ENCODE measurements at places on chromosomes 13 and 19.

DNA sequence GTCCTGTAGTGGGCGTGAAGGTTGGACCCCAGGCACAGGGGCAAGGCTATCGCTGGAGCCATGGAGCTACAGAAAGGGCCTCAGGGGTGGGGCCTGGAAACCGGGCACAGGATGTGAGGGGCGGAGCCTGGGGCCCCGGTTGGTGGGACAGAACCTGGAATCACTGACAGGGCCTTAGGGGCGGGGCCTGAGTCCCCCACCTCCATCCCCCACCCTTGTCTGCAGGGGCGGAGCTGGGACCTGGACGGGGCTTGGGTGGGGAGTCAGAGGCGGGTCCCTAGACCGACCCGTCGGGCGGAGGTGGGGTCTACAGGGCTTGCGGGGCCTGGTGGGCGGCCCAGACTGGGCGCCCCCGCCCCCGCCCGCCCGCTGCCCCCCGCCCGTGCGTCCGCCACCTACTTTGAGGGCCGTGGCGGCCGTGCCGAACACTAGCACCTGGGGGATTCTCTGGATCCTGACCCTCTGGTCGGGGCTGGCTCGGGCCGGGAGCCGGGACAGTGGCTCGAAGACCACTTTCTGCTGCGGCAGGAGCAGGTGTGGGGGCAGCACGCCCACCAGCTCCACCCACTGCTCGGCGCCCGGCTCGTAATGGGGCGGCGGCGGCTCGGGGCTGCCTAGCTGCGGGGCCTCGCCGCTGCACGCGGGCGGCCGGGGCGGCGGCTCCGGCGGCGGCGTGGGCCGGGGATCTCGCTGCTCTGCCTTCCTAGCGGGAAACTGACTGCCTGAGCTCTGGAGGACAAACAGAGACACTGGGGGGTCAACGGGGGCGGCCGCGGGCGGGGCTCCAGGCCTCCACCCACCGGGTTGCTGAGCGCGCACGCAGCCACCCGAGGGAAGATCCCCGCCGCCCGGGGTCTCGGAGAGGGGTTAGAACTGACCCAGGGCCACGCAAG, 26.3 kb downstream of the DCAF15 start:
- DNase-seq, result peak; percentile 19

DNA sequence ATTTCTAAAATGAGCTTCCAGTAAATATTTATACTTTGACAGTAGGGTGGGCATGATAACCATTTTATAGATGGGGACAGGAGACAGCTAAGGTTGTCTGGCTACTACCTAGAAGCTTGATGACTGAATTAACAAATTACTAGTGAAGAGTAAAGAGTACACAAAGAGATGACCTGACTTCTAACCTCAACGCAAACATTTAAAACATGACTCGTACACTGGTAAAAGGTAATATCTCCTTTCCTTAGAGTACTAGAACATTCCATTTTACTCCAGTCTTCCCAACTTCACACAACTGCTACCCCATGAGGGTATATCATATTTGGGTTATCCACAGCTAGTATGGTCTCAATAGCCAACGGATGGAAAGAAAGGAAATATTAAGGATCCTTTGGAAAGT, 258.9 kb downstream of the FOXO1 start:
- DNase-seq, result no peak

DNA sequence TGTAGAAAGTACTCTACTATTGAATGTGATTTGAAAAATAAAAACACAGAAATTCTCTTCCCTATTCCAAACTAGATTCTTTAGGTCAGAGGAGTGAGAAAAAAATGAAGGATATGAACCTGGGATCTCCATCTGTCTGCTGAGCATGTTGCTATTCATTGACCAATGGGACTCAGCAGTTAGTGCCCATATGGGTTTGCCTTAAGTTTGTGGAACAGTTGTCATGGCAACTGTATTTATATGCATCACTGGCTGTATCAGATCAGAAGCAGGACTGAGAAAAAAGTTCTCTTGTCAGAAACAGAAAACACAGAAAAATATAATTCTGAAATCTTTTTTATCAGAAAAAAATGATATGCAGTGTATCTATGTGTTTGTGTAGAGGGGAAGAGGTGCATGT, 73.3 kb upstream of the ATXN8OS start:
- no peak for DNase-seq

GRCh38 chr13:102325321-102325720, 76.5 kb downstream of the FGF14 start:
- no peak for DNase-seq

DNA sequence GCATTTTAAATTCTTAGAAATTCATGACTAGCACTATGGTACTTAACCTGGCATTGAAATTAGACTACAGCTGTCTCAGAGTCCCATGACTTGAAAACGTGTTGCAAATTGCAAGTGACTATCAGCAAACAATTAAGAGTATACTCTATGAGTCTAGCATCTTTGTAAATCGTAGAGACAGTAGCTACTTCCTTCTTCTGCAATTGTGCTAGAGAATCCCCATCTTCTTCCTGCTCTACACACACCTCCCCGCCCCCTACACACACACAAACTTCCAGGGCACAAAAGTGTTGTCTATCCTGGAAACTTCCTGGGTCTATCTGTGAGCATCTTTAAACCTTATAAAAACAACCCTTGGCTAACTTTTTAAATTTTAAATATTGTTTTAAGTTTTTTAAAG, 35.2 kb upstream of the MIR17HG start:
- no peak for DNase-seq

GRCh38 chr13:113900646-113901045, 36.8 kb upstream of the GAS6 start:
- no peak for DNase-seq

DNA sequence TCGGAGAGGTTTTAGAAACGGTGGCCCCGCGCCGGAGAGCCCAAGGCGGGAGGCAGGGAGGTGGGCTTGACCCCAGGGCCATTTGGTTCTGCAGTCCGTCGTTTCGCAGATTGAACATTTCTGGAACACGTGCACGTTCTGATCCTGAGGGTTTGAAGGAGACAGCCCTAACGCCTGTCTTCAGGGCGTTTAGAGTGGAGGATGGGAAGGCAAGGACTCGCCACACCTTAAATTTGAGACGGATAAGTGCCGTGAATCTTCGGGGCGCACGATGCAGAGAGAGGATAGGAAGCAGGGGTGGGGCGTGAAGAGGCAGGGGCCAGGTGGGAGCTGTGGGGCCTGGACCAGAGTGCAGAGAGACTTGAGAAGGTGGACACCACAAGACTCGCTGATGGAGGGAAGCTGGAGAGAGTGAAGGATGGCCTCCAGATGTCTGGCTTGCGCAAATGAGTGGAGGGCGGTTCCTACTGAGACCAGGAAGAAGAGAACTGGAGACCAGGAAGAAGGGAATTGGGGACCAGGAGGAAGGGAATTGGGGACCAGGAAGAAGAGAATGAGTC, 804 bp upstream of the MIER2 start:
- no peak for DNase-seq

GRCh38 chr19:41194157-41194552, 1.1 kb downstream of the CYP2S1 start:
- no peak for DNase-seq

DNA sequence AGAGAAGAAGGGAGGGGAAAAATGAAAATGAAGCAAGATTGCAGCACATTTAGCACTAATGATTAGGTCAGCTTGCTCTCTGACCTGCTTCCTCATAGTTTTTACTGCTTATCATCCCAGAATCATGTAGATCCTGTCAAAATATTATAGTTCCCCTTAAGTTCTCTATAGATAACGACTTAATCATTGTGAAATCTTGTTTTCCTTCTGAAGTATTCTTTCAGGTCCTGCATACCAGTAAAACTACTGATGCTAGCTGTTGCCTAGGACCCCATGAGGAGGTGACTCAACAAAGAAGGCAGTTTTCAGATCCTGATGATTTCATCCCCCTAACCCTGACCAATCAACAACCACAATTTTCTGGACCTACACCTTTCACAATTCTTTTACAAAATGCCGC, 1131.7 kb downstream of the SLITRK5 start:
- no peak for DNase-seq

DNA sequence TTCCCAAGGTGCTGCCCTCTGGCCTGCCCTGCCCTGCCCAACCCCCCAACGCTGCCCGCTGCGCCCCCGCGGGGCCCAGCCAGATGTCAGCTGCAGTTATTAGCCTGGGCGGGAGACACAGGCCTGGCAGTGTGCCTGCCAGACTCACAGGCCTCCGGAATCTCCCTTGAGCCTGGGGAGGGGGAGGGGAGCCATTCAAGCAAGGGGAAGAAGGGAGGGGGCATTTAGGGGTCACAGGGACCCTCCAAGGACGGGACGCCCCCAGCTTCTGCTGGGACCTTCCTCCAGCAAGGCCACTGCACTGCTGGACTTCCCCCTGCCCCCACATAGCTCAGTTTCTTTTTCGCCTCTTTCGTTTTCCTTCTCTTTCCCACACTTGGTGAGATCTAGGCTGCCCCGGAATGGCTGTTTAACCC, 2.6 kb upstream of the JUNB start:
- no peak for DNase-seq

GRCh38 chr13:23356368-23356767, 77.1 kb downstream of the SACS start:
- no peak for DNase-seq

GRCh38 chr19:33759356-33759755, 37.3 kb upstream of the KCTD15 start:
- DNase-seq, result no peak

DNA sequence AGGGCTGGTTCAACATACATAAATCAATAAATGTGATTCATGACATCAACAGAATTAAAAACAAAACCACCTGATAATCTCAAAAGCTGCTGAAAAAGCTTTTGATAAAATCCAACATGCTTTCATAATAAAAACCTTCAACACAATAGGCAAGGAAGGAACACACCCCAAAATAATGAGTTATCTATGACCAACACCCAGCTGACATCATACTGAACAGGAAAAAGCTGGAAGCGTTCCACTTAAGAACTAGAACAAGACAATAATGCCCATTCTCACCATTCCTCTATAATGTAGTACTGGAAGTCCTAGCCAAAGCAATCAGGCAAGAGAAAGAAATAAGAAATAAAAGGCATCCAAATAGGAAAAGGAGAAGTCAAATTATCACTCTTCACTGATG, 116.2 kb upstream of the FREM2 start:
- DNase-seq, result no peak

DNA sequence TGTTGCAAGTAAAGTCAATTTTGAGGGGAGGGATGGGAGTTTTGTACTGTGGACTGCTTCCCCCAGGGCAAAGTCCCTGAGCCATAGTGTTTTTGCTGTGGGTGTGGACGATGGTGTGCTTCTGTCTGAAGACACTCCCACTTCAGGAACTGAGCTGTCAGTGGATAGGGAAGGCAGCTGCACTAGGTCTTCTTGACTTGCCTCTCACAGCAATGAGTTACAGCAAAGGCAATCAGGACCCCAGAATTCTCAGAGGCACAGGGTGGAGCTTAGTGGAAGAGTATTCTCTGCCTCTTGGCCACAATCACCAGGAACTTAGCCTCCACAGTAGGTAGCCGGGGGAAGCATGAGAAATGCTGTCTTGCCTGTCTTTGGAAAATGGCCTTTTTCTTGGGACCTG, 1416.6 kb upstream of the MIR17HG start:
- no peak for DNase-seq

DNA sequence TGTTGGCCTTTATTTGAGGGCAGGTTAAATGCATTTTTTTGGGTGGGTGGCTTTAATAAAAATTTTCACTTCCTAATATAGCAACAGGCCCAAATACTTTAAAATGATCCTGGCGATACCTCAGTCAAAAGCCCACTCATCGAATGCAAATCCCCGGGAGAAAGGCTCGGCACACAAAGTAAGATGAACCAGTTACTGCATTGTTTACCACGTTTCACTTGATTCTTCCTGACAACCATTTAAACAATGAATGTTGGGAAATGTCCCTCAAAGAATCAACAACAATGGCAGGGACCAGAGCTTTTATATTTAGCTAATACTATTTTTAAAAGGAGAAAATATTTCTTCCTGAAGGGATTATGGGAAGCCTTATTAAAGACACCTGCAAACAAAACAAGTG, 187.7 kb downstream of the ABCC4 start:
- no peak for DNase-seq

GRCh38 chr13:39257642-39258041, 219.4 kb downstream of the NHLRC3 start:
- DNase-seq, result no peak

GRCh38 chr19:21269813-21270212, 59.4 kb downstream of the ZNF708 start:
- DNase-seq, result no peak

DNA sequence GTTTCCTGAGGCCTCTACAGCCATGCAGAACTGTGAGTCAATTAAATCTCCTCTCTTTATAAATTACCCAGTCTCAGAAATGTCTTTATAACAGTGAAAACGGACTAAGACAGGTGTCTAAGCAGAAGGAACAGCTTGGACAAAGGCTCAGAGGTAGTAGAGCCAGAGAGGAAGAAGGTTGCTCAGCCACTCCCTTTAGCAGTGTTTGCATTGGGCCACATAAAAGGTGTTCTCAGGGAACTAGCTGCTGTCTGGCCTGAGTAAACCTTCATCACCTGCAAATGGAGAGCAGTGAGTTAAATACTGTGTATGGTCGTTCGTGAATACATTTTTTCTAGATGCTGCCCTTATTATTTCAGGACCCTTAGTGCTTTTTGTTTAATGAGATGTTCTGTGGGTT, 383.4 kb downstream of the EFNB2 start:
- DNase-seq, result no peak

DNA sequence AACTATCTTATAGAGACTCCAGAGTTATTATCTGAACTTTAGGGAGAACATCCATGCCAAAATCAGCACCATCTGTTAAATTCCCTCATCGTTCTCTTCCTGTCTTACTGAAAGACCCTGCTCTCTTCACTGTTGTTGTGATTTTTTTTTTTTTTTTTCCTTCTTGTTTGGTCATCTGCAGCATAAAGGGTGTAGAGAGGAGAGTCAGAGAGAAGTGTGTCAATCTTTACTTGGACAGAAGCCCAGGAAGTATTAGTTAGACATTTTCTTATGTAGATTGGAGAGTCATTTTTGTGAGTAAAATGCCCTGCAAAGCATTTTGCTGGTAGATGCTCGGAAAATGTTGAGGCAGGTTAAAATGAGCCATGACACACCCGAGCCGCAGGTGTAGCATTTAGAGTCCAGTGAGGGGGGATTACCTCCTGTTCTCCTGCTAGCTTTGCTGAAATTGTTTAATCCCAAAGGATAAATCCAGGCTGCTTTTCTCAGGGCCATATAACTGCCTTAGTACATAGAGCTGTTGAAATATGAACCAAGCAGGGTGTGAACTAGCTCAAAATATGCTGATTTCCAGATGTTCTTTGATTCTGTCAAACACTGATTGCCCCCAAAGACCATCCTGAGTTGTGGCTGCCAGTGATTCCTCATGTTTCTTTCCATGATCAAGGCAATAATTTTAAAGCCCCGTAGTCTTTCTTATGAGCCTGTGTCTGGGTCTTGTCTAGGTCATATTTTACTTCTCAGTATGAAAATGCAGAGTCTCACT, 143.5 kb downstream of the DCT start:
- DNase-seq, result no peak

DNA sequence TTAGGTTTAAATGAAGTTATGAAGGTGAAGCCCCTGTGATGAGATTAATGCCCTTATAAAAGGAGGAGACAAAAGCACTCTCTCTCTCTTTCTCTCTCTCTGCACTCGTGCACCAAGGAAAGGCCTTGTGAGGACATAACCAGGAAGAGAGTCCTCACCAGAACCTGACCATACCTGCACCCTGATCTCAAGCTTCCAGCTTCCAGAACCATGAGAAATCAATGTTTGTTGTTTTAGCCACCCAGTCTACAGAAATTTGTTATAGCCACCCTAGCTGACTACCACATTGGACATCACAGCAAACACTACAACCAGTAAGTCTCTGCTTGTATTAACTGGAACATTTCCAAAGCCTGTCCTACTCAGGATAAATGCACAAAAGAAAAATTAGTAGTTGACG, 34.7 kb upstream of the WDFY2 start:
- no peak for DNase-seq

Measured in C1 segment of cervical spinal cord (tissue), 14 donors.